Left renal pelvis (tissue), 4 donors: ENCODE measurements at places on chromosomes 2 and 18.
A peak's percentile ranks its signal among the peaks of the same experiment; 100 is the strongest.

DNA sequence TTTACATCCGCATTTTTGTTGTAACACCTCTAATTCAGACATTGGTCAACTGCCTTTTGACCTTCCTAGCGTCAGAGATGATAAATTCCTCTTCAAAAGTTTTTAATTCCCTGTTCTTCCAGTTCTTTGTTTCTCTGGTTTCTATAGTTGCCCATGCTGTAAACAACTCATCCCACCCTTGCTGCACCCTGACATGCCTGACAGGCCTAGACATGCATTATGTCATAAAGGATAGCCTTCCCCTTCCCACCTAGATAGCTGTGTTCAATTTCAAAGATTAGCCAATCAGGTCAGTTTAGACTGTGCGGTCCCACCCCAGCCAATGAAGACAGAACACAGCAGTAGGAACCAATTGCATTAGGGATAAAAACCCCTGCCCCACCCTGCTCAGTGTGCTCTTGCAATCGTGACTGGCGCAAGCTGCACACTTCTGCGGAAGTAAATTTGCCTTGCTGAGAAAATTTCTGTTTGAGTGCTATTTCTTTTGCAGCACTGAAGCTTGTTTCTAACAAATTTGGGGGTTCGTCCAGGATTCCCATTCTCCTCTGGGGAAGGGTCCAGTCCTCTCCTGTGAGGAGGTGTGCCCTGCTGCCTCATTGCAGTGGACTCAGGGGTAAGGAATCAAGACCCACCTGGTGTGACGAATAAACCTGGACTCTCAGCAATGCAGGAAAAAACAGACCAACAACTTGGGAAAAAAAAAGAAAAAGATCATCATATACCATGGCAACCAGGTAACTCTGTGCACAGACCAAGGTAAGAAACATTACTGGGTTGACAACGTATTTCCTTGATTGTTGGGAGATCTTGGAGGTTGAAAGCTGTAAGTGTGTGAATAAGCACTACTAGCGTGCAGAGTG is 9.1 kb upstream of the SAP130 start:
- DNase-seq, result no peak

DNA sequence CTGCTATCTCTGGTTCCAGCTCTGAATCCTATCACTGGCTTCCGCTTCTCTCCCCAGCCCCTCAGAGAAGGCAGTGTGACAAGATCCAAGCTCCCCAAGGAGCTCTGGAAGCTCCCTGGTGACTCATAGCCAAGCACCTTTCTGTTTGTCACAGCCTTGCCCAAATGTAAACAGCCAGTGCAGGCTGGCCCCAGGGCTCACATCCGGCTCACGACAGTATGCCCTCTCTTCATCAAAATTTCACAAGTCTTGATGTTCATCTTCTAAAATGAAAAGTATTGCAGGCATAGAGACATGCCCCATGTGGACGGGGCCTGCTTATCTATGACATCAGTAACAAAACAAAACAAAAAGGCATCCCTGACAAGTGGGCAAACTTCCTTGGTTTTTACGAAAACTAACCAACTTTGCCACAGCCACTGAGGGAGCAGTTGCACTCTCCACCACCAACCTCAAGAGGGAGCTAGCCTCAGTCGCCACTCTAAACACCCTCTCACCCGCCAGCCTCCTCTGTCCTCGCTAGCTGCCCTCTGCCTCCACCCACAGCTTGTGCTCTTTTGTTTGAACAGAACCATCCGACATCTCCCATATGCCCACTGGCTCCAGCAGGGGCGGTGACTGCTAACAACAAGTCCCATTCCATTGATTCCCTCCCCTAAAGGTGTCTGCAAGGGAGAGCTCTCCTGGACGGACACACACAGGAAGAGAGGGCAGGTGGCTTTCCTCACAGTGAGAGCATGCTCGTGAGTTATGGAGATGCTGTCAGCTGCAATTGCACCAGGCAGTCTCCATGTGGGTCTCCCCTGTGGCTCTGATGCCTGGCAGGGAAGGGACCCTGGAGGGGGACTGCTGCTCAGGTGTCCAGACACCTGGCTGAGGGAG is 71.0 kb upstream of the DAPL1 start:
- DNase-seq, result no peak

DNA sequence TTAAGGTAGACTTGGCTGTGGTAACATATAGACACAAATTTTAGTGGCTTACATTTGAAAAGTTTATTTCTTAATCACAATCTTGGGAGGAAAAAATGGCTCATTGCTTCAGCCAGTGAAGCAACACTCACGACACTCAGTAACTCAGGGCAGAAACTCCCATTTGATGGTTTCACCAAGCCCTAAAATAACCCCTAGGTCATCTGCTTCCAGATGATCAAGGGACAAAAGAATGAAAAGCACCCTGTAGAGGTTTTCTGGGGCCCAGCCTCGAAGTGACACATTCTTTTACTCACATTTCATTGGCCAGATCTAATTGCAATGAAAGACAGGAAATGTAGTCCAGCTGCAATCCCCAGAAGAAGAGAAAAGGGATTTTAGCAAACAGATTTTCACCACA is 275.9 kb downstream of the TMX3 start:
- peak; percentile 5 for DNase-seq

DNA sequence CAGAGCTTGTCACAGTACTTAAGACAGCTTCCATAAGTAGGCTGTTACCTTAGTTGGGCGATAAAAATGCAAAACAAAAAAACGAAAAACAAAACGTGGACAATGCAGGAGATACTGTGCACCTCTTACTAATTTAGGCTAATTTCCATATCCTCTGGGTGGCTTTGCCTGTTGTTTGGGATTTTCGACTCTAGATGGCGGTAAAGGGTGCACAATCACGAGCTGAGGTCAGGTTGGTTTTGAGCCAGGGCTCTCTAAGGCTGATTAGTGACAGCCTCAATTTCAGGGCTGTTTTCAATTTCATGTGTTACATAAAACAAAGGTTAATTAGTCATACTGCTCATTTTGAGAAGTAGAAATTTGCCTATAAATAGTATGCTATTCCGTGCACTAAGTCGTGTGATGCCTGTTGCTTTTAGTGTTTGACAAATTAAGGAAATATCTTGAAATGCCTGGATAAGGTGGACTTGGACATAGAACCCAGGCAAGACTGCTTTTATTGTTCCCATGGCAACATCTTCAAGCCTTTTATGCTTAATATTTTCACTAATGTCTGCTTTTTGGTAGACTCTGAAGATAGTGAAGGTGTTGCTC is 493.1 kb downstream of the SOCS6 start:
- peak; percentile 1 for DNase-seq

DNA sequence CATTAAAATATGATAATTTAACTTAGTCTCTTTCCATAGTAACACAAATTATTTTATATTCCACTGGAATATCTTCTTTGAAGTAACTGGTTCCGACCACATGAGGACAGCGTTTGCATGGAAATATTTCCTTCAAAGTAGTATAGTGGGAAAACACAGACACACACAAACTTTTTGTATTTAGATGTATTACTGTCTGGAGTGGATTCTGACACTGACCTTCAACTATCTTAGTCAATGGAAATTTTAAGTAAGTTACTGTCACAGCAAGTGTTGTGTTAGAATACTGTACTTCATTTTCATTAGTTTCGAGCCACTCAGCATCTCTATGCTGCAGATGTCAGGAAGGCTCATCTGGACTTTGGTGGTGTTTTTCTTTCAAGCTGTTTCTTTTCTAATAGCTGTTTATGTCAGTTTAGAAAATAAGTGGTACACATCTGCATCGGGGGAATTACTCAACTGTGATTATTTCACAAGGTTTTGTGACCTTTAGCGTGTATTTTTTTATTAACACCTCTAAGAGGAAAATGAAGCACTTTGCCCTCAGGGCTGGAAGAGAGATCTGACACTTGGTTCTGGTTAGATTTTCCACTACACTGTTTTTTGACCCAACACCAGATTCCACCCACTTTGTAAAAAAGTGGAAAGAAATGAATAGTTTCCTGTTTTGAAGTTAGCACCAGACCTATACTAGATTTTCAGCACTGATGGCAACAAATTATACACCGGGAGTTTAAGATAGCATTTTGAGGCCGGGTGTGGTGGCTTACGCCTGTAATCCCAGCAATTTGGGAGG is 18.9 kb upstream of the THOC1 start:
- DNase-seq, result no peak

DNA sequence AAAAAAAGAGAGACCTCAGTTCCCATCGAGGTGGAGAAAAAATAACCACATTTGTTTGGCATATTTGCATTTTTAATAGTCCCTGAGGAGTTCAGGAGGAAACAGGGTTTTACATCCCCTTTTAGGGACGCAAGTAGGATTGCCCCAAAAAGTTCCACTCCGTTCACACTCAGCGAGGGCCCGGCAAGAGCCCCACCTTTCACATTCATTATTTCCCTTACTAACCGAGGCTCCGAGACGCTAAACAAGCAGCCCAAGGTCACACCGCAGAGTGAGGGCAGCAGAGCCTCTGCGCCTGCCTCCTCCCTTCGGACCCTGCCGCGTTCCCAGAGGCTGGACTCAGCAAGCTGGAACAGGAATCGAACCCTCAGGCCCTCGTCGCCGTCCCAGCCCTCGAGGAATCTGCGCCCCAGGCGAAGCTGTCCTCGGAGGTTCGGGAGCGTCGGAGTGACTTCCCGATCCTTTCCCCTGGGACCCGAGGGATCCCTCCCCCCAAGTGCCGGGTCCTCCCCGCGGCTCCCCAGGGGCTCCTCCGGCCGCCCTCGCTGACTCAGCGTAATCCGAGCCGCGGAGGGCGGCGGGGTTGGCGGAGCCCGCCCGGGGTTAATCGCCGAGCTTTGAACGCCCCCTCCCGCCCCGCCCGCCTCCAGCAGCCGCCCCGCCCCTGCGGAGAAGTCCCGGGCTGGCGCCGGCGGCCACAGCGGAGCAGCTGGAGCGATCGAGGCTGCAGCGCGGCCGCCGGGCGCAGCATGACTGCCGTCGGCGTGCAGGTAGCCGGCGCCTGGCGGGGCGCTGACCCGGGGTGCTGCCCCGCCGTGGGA is at the start of gene TMEM37:
Gene TMEM37 (plus strand): TSS at position 700 of the 821 bp plus-strand sequence. CDS start 50 bp downstream, at position 750.
- DNase-seq, result peak; percentile 71

DNA sequence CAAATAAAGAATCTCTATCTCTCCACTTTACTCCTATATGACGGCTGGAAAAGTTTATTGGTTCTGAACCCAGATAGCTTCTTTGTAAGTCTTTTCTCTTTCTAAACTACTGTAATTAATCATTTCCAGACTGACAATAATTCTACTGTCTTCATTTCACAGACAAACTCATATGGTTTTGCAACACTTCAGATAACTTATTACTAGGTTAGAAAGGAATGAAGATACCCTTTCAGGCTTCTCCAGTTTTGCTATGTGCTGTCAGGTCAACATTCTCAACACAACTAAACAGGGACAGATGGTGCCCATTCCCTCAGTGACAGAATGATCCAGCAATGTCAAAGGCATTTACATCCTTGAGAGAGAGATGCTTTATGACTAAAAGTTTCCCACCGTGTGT is 198.5 kb upstream of the ITGA4 start:
- no peak for DNase-seq

- no peak for DNase-seq
Measured at GRCh38 chr2:85577386-85578242, at the start of gene VAMP8. VAMP8 (plus strand) TSS chr2:85577586; CDS start chr2:85577647, 61 bp downstream.

GRCh38 chr18:79469751-79470505 is 74.2 kb downstream of the NFATC1 start:
- no peak for DNase-seq

DNA sequence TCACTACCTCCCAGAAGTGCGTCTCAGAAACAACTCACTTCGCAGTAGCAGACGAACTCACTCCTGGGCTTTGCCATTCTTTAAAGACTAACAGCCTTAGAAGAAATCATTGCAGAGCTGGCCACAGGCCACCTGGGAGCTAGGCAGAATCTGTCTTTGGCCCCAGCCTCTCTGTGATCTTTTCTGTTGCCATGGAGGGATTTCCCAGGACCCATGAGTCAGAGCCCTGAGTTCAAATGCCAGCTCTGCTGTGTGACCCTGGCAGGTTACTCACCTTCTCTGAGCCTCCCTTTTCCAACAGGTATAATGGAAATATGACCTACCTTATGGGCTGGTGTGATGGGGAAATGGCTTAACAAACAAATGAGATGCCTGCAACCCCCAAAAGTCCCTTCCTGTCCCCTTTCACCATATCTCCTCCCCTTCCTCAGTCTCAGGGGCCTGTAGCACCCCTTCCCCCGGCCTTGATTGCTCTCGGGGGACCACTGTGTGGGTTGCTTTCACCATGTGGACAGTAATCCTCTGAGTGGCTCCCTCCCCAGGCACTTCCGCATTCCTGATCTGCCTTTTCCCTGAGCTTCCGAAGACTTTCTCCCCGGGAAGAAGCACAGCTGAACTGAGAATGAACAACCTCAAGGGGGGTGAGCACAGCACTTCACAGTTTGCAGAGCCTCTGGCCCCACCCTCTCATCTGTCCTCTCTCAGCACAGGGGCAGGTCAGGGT is 34.0 kb upstream of the SLC66A3 start:
- DNase-seq, result no peak

DNA sequence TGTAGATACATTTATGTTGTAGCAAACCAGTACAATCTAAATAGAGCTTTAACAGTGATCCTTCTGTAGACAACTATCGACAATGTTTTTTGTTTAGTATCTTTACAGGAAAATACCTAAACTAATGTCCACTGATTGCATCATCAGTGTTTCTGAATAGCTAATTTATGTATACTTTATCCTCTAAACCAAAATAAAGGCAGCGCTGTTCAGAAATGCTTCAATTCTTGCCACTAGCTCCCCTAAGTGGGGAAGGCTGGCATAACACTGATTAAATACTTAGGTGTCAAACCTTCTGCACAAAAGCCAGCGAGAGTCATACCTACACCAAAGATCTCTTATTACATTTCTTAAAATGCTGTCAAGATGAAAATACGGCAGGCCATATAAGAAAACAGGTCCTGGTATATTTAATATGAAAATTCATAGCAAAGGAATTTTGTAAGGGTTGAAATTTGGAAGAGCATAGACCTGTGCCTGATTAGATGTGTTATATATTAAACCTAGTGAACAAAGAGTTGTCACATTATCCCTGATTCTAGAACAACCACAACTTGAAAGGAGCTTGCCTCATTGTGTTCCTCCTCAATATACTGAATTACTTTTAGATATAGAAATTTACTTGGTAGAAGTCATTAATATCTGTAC is 1693.4 kb upstream of the SLC39A10 start:
- DNase-seq, result peak; percentile 1

- no peak for DNase-seq
Measured at GRCh38 chr2:188023035-188023434, 268.6 kb upstream of the GULP1 start.

DNA sequence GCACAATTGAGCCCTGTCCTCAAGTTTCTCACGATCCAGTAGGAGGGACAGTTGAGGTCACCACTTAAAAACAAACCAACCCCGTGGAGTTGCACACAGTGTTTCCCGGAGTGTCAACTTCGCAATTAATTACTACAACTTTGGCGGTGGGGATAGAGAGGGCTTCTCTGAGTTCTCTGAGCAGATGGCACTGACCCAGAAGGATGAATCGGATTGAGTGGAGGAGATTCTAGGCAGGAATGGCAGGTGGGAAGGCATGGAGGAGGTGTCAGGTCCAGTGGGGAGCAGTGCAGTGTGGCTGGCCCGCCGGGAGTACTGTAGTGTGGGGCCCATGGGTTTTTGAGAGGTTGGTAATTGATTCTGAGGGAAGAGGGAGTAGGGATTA is 12.0 kb downstream of the SIX3 start:
- DNase-seq, result no peak

- no peak for DNase-seq
Measured at GRCh38 chr2:86617153-86617552, 6.5 kb downstream of the RNF103 start.
